ENCODE measurements at places on chromosomes 5 and 9.

- no peak for DNase-seq
Observed at GRCh38 chr5:13766236-13766635, 178.3 kb downstream of the DNAH5 start.

DNA sequence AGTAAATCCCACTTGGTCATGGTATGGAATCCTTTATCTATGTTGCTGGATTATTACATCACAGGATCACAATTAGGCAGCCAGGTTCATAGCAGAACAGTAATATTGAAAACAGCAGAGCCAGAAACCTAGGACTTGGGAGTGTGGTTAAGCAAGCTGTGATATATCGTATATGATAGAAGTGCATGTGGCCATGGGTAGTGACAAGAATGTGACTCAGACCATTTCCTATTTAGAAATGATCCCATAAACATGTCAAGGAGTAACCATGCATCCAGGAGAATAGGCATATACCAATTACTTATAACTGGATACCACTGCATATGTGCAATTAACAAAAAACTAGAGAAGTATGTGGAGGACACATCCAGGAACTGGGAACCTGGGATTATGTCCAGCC lies 31.2 kb downstream of the AMBP start:
- no peak for DNase-seq

DNA sequence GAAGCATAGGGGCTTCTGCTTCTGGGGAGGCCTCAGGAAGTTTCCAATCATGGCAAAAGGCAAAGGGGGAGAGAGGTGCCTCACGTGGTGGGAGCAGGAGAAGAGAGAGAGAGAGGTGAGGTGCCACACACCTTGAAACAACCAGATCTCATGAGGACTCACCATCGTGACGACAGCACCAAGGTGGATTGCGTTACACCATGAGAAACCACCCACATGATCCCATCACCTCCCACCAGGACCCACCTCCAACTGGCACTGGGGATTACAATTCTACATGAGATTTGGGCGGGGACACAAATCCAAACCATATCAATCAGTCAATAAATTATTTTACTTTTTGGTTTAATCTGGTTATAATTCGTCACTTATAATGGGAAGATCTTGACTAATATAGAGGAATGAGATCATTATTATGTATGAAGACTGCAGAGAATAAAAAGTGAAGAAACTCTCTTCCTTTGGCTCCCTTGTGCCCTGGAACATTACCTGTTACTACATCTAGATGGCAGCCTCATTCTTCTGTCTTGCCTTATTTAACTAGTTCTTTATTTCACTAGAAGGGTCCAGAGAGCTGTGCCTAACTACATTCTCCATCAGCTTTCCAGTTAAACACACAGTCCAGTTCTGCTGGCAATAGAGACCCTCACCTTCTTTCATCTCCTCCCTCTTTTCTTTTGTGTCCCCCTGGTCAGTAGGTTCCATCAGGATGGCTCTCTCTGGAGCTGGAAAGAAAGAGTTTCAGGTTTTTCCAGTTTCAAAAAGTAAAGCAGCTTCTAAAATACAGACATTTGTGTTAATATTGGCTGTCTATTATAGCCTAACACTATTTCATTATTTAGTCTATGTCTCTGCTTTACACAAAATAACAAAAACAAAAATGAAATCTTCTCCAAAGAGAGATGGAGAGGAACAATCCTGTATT lies 21.7 kb upstream of the SPINK7 start:
- no peak for DNase-seq

- no peak for DNase-seq
Observed at GRCh38 chr5:32949286-32949970, 238.3 kb downstream of the NPR3 start.

GRCh38 chr5:75461679-75462078 lies 49.8 kb downstream of the CERT1 start:
- DNase-seq = no peak

DNA sequence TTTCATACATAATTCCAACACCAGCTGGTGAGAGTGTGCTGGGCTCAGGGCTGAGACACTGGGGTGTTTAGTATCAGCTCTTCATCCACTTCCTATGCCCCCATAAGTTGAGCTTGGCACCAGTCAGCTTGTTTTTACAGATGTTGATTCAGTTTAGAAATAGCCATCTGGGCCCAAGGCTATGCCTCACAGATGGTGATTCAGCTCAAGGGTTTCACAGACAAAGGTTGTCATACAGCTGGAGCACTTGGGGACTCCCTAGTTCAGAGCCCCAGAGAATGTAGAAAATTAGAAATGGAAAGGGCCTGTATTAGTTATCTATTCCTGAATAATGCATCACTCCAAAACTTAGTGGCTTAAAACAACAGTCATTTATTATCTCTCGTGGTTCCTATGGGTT lies 10.3 kb upstream of the CRHBP start:
- no peak for DNase-seq

DNA sequence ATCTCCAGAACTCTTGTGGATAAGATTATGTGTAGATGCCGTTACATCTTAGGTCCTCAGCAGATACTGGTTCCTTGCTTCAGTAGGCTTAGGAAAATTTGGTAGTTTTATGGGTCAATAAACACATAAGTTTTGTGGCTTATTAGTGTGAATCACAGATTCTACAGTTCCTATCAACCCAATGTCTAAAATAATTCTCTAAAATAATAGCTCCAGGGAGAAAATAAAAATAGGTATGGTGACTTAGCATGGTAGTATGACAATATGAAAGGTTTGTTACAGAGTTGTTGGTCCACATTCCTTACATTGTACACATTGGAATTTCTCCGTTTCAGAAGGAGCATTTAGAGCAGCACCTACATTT lies 91.7 kb downstream of the AOPEP start:
- no peak for DNase-seq

DNA sequence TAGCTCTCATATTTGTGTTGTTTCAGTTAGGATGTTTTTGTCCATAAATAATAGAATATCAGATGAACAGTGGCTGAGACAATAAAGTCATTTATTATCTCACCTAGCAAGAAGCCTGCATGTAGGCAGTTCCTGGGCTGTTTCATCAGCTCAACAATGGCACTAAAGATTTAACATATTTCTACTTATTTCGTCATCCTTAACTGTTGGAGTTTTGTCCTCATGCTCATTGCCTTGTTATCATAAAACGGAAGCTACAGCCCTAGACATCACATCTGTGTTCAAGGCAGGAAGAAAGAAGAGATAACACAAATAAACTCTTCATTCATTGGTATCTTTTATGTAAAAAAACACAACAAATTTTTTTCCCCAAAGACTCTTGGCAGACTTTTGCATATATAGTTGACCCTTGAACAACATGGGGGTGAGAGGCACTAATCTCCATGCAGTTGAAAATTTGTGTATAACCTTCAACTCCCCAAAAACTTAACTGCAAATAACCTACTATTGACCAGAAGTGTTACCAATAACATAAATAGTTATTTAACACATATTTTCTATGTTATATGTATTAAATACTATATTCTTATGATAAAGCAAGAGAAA lies 277.2 kb upstream of the ADRA1B start:
- DNase-seq = no peak

DNA sequence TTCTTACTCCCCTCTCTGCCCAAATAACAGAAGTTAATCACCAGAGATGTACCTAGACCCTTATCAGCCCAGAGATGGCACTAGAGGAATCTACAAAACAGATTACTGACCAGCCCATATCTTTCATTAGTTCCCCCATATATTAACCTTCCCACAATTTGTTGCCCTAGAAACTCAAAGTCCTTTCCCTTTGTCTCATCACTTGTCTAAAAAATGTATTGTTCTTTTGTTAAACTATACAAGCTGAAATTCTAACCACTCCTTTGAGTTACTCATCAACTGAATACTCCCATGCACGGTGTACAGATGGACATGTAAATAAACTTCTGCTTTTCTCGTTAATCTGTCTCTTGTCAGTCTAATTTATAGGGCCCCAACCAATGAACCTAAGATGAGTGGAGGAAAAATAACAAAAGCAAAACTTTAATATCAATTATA lies 130.9 kb downstream of the CCDC192 start:
- DNase-seq = no peak

DNA sequence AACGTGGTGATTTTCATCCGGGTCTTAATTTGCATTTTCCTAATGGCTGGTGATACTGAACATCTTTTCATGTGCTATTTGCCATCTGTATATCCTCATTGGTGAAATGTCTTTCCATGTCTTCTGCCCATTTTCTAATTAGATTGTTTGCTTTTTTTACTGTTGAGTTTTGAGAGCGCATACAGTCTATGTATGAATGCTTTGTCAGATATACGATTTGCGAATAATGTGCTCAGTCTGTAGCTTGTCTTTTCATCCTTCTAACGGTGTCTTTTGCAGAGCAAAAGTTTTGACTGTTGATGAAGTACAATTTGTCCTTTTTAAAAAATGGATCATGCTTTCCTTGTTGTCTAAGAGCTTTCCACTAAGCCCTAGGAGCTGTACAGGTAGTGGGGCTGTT lies 143.0 kb downstream of the RGS3 start:
- DNase-seq = no peak

DNA sequence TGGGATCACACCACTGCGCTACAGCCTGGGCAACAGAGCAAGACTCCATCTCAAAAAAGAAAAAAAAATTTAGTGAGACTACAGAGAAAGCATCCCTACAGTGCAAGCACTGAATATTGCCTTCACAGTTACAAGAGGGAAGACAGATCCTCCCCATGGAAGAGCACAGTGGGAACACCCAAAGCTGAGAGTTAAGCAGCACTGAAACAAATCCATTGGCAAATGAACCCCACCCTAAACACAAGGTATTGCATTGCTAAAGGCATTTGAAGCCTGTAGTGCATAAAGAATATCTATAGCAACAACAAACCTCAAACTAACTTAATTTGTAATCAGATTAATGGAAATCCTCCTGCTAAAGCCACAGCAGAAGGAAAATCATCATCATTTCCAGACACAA lies 27.1 kb downstream of the HTR1A start:
- no peak for DNase-seq

DNA sequence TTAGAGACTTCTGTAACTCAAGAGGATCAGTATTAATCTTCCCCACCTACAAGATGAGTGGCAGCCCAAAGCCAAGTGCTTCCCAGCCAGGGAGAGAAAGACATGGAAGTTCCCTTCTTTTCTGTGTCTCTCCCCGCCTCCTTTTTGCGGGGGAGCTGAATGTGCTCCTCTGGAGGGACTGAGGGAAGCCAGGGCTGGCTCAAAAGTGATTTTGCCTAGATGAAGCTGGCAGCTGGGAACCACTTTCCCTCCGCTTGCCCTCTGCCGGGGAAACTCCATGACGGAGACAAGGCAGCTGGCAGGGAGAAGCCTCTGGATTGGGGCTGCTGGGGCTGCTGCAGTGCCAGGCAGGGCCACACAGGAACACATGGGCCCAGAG lies 24.4 kb downstream of the EGR1 start:
- no peak for DNase-seq

- DNase-seq = no peak
Observed at GRCh38 chr9:35526087-35526801, 36.3 kb downstream of the RUSC2 start.

DNA sequence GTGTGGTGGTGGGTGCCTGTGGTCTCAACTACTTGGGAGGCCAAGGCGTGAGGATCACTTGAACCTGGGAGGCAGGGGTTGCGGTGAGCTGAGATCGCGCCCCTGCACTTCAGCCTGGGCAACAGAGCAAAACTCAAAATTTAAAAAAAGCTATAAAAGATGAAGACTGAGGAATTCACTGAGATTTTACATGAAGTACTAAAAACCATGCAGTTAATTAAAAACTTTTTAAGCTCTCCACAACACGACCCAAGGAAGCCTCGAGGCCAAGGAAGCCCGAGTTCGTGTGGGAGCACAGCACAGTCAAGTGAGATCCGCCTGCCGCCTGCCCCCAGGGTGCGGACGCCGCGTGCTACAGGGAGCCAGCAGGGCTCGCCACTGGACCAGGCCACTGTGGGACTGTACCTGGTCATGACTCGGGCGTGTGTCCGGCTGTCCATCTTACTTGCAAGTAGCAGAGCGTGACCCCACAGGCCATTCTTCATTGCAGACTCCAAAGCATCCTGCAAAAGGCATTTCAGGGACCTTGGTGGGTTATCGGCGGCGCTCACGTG lies 21.2 kb upstream of the INPP5E start:
- no peak for DNase-seq

GRCh38 chr5:148224117-148224742 lies 14.1 kb upstream of the MARCOL start:
- DNase-seq = no peak

- no peak for DNase-seq
Observed at GRCh38 chr5:17991775-17992174, 357.5 kb downstream of the TAF11L14 start.

GRCh38 chr5:110512266-110512665 lies 214.2 kb downstream of the TMEM232 start:
- DNase-seq = no peak

- no peak for DNase-seq
Observed at GRCh38 chr9:124894035-124894740, 32.3 kb downstream of the ARPC5L start.

- no peak for DNase-seq
Observed at GRCh38 chr9:95349091-95350038, 31.9 kb upstream of the FANCC start.

- no peak for DNase-seq
Observed at GRCh38 chr9:25537808-25538207, 140.4 kb downstream of the TUSC1 start.

DNA sequence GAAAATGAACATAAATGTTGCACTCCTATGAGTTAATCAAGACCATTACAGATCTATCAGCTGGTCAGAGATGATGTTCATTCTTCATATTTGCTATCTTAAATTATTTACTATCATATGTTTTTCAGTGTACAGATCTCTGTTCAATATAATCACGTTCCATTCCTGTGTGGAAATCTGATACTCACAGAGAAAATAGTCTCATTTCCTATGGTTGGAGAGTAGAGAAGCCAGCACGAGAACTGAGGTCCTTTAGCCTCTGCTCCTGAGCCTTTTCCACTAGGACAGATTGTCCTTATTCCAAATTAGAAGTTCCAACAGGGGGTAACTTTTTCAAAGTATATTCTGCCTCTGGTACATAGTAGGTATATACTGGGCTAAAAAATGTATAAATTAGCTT lies 29.2 kb downstream of the UGCG start:
- DNase-seq = no peak

GRCh38 chr9:136944212-136944518 lies 373 bp downstream of the FBXW5 start:
- DNase-seq = no peak

DNA sequence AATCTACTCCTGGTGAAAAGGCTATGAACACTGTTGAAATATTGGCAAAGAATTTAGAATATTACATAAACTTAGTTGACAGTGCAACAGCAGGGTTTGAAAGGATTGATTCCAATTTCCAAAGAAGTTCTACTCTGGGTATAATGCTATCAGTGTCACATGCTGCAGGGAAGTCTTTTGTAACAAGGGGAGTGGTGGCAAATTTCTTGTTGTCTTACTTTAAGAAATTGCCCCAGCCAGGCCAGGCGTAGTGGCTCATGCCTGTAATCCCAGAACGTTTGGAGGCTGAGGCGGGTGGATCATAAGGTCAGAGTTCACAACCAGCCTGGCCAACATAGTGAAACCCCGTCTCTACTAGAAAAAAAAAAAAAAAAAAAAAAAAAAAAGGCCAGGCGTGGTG lies 86.3 kb upstream of the OTULINL start:
- no peak for DNase-seq
